Stimulated activated CD4-positive, alpha-beta T cell treated with anti-CD3 and anti-CD28 coated beads, Interleukin-15, amount 100 ng/mL, for 48 hours (primary cell): ENCODE measurements at places on chromosomes 7 and 10.

DNA sequence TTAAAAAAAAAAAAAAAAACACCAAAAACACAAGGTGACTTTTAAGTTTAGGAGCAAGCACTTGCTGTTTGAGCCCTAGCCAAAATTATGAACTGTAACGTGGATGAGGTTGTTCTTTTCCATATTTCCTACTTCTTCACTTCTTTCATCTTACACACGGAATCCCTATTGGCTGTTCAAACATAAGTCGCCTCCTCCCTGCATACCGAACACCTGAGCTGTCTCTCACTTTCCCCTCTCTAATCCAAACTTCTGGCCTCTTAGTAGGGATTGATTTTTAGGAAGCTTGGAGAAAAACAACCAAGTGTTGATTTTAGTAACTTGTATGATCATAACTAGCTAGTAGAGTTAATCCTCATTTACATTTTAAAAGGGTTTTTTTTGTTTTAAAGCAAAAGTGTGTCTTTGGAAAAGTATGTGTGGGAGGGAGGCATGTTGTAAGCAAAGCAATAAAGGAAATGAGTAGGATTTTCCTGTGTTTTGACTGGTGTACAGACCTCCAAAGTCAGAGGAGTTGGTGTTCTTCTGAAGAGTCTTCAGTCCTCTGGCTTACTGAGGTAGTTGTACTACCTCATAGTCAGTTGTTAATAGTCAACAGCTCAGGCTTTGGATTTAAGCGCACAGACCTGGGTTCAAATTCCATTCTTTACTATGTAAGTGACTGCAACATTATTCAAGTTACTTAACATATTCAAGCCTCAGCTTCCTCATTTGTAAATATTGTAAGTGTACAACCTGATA is 39.3 kb downstream of the RABGEF1 start:
- no peak for DNase-seq

GRCh38 chr7:36317276-36317675 is 72.4 kb upstream of the ANLN start:
- DNase-seq: no peak

DNA sequence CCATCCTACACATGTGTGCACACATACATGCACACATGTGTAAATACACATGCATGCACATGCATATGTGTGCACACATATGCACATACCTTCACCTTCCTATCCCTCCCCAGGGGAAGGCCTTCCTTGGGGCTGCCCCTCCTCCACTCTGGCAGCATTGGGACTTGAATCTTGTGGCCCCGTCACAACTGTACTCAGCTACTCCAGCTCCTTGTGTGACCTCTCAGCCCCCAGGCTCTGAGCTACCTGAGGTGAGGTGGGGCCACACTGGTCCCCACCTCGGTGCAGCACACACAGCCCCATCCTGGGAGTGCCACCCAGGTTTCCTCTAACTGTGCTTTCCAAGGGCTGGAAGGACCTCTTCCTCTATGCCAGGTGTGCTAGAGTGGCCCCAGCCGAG is 116.0 kb downstream of the LHPP start:
- DNase-seq: no peak

- no peak for DNase-seq
Measured at GRCh38 chr7:100640517-100641440, 573 bp downstream of the TFR2 start.

GRCh38 chr7:140902303-140902953 is 22.3 kb downstream of the BRAF start:
- no peak for DNase-seq
